ENCODE measurements at places on chromosomes 16 and 17. TPM values are rescaled to one million over a fixed set of nuclear protein-coding genes. Genes with fewer than 3 reads are reported as not detected.

PRKCB gene
- 7.1 TPM for total RNA-seq

CRLF3 gene
- 11.6 TPM for total RNA-seq

OR4D1 gene
- not detected for total RNA-seq

ADAP2 gene
- total RNA-seq, result 15.2 TPM

ALOX12B gene
- not detected for total RNA-seq

KIF2B gene
- total RNA-seq, result not detected

CBX2 gene
- 1.7 TPM for total RNA-seq

PRDM7 gene
- not detected for total RNA-seq

BCAR1 gene
- 63.9 TPM for total RNA-seq

TBC1D3K gene
- total RNA-seq, result not detected

TEX19 gene
- not detected for total RNA-seq

MARCHF10 gene
- total RNA-seq, result 0.33 TPM
